Activated naive CD8-positive, alpha-beta T cell treated with anti-CD3 and anti-CD28 coated beads for 36 hours (primary cell): ENCODE measurements at places on chromosomes 11 and 22. TPM values are rescaled to one million over a fixed set of nuclear protein-coding genes. Genes with fewer than 3 reads are reported as not detected.

RBM4 gene
- total RNA-seq, result 134 TPM

CD3E gene
- 364 TPM for total RNA-seq

NLRP14 gene
- total RNA-seq, result not detected

CAPN5 gene
- 2.4 TPM for total RNA-seq

HIC2 gene
- 5.4 TPM for total RNA-seq

TRIM64 gene
- not detected for total RNA-seq

MUC2 gene
- total RNA-seq, result not detected

BDNF gene
- total RNA-seq, result not detected

ELFN2 gene
- total RNA-seq, result 0.20 TPM

ART1 gene
- total RNA-seq, result not detected

CDC42BPG gene
- 0.46 TPM for total RNA-seq

CBLIF gene
- total RNA-seq, result not detected

RRAS2 gene
- 72.7 TPM for total RNA-seq

PNPLA3 gene
- 0.39 TPM for total RNA-seq

TAF1D gene
- total RNA-seq, result 324 TPM

OR52H1 gene
- total RNA-seq, result not detected

KRTAP5-8 gene
- total RNA-seq, result not detected

GGTLC2 gene
- not detected for total RNA-seq

MYBPC3 gene
- total RNA-seq, result not detected

MS4A4A gene
- total RNA-seq, result not detected

BACE1-AS gene
- 3.1 TPM for total RNA-seq

TBX10 gene
- total RNA-seq, result not detected

FGF4 gene
- total RNA-seq, result not detected

SLC22A8 gene
- not detected for total RNA-seq
